ENCODE measurements at places on chromosomes 12 and 14.

DNA sequence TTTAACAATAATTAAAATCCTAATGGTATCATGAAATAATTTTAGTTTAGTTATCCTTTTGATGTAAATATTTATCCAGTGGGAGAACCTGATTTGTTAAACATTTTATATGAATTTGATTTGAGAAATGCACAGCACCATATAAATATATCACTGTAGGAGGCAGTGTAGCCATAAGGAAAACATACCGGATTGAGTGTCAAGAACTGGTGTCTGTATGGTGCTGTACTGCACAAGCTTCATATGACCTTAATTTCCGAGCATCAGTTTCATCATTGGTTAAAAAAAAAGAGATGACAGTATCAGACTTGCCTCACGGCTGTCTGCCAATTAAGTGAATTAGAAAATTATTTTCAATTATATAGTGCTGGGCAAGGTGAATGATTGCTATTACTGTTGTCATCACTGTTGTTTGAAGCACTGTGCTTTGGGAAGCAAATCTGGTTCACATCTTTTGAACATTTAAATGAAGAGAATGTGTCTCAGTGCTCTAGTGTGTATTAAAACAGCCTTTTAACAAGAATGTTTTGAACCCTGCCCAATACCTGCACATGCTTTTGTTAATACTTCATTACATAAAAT is 72.1 kb downstream of the TMTC2 start:
- DNase-seq, result no peak

DNA sequence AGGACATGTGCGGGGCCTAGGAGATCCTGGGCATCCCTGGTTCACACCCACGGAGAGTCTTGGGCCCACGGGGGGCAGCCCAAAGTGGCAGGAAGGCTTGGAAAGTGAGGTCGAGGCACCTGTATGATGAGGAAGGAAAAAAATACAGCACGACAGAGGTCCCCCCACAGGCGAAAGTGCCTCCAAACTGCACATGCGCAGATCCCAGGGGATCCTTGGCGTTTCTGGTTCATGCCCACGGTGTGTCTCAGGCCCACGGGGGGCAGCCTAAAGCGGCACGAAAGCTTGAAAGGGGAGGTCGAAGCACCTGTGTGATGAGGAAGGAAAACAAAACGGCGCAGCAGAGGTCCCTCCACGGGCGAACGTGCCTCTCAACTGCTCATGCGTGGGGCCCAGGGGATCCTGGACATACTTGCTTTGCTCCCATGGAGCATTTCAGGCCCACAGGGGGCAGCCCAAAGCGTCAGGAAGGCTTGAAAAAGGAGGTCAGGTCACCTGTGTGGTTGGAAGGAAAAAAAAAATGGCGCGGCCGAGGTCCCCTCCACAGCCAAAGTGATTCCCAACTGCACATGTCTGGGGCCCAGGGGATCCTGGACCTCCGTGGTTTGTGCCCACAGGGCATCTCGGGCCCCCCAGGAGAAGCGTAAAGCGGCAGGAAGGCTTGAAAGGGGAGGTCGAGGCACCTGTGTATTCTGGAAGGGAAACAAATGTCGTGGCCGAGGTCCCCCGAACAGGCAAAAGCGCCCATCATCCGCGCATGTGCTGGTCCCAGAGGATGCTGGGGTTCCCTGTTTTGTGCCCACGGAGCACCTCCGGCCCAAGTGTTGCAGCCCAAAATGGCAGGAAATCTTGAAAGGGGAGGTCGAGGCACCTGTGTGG is 582.6 kb downstream of the ALG10 start:
- DNase-seq, result no peak

DNA sequence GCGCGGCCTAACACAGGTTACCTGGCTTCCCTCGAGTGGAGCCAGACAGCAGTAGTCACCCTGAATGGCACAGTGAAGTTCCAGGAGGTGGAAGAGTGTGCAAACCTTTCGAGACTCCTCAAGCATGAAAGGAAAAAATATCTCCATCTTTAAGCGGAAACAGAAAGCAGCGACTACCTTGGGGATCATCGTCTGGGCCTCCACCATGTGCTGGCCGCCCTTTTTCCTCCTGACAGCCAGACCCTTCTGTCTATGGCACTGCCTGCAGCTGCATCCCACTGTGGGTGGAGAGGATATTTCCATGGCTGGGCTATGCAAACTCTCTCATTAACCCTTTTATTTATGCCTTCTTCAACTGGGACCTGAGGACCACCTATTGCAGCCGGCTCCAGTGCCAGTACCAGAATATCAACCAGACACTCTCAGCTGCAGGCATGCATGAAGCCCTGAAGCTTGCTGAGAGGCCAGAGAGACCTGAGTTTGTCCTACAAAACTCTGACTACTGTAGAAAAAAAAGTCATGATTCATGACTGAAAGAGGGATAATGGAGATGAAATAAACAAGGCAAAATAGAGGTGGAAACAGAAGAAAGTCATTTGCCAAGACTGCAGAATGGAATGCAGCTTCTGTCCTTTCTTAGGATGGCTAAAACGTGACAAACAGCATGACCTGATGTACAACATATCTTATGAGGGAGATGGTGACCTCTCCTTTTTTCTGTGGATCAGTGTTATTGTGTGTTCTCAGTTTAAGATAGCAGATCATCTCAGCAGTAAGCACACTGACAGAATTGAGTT is 2.4 kb upstream of the HEBP1 start:
- no peak for DNase-seq

DNA sequence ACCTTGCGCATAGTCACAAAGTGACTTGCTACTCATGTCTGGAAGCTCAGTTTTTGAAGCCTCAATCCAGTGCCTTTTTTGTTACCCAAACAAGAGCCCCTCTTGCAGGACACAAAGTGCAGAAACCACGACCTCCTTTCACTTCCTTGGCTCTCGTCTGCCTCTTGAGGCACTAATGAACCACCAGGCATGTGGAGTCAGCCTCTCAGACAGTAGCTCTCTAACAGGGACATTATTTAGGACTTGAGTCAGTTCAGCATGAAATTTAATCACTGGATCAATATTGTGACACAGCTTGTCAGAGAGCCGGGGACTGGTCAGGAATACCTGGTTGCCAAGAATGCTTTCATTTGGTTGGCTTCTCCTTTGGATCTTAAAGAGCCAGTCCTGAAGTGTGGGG is 46.7 kb downstream of the HSPB8 start:
- no peak for DNase-seq

- DNase-seq, result no peak
These were observed 7.4 kb upstream of the TESPA1 start for GRCh38 chr12:54991991-54992375.

GRCh38 chr14:65015391-65015790 is 28.7 kb downstream of the FNTB start:
- no peak for DNase-seq

DNA sequence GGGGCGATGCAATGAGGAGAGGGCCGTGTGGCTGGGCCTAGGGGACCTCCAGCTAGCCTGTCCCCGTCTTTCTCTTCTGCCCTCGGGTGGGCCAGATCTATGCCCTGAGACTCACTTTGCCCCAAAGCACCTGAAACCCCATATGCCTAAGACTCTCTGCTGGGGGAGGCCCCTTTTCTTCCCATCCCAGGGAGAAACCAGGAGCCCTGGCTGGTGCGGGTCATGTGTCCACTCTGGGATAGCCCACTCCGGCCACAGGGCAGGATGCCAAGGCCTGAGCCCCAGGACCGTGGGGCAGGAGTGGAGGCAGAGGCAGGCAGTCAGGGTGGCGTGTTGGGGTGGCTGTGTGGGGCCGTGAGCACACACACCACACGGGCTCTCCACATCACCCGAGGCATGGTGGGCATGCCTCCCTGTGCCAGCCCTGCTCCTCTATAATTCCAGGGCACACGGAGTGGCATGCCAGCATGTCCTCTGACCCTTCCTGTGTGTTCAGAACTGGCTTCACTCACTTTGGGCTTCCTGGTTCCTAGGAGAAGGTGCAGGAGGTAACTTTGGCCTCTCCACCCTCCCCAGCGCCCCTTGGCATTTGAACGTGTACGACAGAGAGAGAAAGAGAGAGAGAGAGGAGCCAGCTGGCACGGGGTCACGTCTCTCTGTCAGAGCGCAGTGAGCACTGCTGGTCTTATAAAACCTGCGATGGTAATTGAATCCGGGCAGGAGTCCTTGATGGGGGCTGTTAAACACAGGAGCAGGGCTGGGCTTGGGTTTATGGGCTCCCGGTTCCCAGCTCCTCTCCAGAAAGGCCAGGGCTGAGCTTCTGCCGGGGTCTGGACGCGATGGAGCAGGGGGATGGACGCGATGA is 144.2 kb downstream of the KIF26A start:
- no peak for DNase-seq

- peak; percentile 55 for DNase-seq
These were observed 59.0 kb upstream of the ARID2 start for GRCh38 chr12:45670346-45671065.

DNA sequence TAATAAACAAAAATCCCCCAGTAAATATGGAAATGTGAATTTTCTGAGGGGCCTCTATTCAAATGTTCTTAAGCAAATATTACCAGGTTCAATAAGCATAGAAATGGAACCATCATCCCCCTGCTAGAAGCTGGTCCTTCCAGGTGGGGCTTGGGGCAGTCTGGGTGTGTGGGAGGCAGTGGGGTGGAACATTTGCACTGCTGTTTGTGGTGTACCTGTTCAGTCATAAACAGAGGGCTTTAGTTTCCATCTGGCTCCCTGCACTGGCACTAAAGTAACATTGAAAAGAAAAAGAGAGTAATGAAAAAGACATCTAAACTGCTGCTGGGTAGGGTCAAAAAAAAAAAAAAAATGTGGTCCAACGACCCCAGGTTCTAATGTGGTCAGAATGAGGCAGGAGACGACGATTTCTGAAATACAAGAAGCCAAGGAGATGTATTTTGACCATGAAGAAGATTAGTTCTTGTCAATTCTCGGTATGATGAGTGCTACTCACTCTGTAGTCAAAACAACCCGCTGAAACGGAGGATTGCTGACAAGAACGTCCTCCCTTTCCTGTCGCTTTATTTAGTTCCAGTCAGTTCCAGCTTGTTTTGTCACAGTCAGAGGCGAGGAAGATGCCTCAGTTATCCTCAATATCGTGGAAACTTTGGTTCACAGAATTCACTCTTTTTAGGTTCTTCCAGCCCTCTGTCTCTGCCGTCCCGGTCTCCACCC is 44.2 kb upstream of the MANSC4 start:
- no peak for DNase-seq

DNA sequence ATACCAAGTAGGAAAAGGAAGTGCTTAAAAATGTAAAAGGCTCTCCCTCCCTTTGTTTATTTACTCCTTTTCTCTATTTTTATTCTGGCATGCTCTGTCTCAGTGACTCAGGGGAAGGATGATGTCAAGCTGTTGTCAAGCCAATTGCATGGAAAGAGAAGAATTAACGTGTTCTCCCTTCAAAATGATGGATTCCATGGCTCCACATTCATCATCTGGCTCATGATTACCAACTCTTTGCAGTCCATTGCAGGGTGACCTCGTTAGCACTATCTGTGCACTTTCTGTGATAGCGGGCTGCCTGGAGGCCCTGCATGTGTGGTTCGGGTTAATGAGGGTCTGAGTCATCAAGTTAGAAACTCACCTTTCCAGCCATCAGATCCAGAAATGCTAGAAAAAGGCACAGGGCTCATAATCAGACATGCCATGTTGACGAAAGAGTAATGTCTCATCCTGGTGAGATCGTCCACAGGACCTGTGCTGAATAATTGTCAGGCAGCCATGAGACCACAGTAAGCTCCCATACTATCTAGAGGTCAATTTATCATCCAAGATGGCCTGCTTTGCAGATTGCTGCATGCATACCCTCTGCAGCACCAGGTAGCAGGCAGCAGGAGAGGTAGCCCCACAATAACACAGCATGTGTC is 79.2 kb upstream of the BTG1 start:
- DNase-seq, result no peak

GRCh38 chr14:70045844-70046535 is 142.8 kb downstream of the SLC8A3 start:
- DNase-seq, result peak; percentile 21

DNA sequence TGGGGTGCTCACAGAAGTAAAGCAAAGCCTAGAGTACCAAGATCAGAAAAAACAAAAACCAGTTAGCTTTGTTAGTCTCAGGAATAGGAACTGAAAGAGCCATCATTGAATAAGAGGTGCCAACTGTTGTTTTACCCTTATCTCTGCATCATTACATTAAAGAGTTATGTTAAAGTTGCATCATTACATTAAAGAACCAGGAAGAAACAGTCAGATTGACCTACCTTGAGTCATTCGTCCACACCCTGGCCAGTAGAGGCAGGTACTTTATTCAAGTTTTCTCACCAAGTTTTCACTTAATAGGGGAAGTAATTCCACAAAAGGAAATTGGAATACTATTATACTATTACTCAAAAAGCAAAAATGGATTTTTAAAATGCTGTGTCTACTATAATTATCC is 121.7 kb upstream of the CNOT2 start:
- DNase-seq, result no peak

DNA sequence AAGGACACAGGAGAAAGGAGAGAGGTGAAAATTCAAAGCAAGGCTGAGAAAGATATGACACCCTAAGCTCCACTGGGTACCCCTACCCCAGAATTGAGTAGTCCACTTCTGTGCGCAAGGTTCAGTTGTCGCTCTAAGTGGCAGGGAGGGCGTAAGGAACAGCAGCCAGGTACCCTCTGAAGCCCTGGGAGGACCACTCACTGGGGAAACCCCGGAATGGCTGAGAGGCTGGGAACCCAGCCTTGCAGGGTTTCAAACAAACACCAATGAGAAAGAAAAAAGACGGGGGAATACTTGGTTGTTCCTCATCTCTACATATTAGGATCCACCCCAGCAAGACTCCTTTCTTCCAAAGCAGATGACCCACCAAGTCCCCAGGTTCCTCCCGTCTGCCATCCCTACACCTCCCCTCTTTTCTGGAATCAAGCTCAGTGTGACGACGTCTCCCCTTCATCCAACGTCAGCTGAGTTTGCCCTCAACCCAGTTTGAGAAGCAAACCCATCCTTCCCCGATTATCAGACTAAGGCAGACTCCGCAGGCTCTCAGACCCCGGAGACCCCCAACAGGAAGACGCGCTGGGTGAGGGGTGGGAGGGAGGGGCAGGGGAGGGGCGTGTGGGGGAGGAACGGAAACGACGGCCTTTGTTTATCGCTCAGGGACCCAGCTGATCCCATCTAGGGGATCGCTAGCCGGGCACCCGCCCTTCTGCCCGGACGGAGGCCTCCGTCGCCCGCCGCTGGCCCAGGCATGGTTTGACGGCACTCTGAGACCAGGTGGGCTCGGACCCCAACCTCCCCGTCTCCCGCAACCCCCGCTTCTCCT is 795 bp downstream of the LMBR1L start:
- no peak for DNase-seq

DNA sequence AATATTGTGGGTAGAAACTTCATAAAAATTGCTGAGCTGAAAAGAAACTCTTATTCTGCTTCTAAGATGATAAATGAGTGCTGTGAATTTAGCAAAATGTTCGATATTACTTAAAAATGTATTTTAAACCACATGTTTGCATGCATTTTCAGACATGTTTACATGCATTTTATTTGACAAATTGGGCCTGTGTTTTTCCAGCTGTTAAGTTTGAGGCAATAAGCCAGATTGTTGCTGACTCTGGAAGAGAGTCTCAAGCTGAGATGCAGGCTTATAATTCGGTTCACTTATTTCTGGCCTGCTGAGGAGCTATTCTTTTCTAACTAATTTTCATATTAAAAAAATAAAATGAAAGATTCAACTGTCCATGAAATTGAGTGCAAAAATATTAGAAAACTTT is 110.1 kb downstream of the SYNE2 start:
- no peak for DNase-seq

- DNase-seq, result no peak
These were observed 11.1 kb upstream of the NDUFA12 start for GRCh38 chr12:95014554-95014953.

GRCh38 chr12:52944683-52945388 is 4.1 kb upstream of the KRT18 start:
- no peak for DNase-seq

GRCh38 chr12:80183939-80184338 is 84.6 kb downstream of the OTOGL start:
- no peak for DNase-seq

All from CMK (cell line).